ENCODE measurements at places on chromosomes 3 and 15.

DNA sequence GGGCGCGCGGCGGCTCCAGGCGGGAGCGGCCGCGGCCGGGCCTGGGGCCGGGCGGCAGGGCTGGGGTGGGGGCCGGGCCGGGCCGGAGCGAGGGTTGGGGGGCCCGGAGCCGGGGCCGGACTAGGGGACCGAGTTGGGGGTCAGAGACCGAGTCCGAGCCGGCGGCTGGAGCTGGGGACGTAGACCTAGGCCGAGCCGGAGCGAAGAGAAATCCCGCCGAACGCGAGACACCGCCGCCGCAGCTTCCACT is 37.3 kb downstream of the HMCES start:
- DNase-seq: no peak

GRCh38 chr3:15659254-15659975 is 57.9 kb downstream of the BTD start:
- DNase-seq: no peak

GRCh38 chr3:182294696-182295095 is 498.6 kb upstream of the ATP11B start:
- no peak for DNase-seq

DNA sequence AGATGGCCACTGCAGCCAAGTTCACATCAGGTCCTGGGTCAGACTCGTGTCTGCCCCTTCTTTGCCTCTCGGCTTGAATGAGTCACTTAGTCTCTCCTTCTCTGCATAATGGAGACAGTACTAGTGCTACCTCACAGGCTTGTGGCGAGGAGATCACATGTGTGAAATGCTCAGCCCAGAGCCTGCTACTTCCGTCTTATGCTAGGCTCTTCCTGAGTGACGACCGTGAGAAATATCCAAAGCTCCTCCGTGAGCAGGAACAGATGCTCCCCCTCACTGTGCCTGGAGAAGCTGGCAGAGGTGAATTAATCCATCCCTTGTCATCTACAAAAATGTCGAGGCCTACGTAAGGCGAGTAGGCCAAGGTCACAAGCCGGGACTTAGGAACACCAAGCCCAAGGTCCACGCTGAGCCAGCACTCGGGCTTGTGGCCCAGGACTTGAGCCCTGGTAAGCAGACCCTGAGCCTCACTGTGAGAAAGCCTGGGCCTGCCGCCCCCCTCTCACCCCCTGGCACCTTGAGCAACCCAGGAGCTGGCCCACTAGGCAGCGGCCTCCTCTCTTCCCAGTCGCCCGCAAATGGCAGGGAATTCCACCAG is 17.9 kb downstream of the PAK6 start:
- DNase-seq: no peak

DNA sequence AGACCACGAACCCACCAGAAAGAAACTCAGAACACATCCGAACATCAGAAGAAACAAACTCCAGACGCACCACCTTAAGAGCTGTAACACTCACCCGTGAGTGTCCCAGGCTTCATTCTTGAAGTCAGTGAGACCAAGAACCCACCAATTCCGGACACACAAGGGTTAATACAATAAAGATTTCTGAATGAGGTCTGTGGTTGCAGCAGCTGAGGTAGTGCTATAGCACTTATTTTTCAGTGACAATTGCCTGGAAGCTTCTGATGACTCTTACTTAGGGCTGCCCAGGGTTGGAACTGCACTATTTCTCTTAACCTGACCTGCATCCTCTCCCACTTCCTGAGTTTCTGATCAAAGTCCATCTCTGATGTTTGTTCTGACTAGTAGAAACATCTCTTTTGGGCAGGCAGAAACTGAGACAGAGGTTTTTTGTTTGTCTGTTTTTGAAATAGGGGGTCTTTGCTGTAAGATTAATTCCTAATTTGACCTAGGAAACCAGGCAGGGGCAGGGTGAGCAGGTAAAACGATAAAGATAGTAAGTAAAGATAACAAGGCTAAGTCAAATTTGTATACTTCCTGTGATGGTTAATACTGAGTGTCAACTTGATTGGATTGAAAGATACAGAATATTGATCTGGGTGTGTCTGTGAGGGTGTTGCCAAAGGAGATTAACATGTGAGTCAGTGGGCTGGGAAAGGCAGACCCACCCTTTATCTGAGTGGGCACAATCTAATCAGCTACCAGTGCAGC is 169.1 kb downstream of the GAP43 start:
- DNase-seq: peak; percentile 8

DNA sequence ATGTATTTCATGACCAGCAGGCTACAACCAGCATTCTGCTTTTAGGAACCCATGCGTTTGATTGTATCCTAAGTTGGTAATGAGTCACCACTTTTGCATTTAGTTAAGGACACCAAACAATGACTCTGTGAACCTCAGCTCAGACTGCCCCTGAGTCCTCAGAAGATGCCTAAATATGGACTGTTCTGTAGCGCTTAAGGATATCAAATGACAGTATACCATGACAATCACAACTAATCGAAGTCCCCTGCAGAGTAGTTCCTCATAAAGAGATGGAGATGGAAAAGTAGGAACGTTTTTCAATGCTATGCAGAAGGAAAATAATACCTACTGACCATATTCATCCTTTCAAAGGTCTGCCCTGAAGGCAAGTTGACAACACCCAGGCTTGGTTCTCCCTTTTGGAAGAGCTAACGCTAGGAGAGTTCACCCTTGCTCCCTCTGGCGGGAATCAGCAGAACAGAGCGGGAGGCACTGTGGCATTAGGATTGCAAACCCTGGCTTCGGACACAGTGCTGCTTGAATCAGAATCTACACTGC is 508.6 kb downstream of the FHIT start:
- DNase-seq: no peak

- DNase-seq: no peak
Observed at GRCh38 chr3:111675846-111676210, 80.7 kb upstream of the ZBED2 start.

GRCh38 chr15:75037685-75038084 is 14.3 kb downstream of the PPCDC start:
- DNase-seq: no peak

DNA sequence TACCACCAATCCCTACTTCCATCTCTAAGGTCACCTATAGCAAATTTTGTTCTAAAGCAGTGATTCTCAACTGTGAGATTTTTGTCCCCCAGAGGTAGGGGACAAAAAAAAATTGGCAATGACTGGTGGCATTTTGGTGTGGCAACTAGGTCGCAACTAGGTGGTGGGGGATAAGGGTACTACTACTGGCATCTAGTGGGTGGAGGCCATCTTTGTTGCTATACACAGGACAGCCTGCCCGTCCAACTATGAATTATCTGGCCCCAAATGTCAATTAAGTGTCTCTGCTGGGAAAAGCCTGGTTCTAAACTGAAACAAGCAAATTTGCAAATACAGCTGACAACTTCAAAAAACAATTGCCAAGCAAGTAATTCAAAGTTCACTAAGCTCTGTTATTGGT is 1.4 kb downstream of the MTMR10 start:
- no peak for DNase-seq

GRCh38 chr15:56098195-56098863 is 104.9 kb upstream of the NEDD4 start:
- no peak for DNase-seq

DNA sequence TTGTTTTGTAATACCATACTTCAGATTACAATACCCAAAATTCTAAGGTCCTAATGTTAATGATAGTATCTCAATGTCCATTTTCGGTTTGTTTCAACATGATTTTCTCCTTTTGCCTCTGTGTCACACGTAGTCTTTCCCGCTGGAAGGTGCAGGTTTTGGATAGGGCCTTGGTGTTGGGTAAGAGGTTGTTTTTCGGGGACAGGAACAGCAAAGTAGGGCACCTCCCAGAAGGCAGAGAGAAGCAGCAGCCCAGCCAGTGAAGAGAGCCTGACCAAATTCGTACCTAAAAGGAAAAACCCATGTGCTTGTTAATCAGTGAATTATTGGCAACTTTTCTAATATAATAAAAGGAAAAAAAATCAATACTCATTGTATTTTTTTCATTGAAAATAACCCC is 14.1 kb downstream of the CLDN1 start:
- no peak for DNase-seq

- no peak for DNase-seq
Observed at GRCh38 chr3:33083958-33084357, 13.0 kb downstream of the GLB1 start.

DNA sequence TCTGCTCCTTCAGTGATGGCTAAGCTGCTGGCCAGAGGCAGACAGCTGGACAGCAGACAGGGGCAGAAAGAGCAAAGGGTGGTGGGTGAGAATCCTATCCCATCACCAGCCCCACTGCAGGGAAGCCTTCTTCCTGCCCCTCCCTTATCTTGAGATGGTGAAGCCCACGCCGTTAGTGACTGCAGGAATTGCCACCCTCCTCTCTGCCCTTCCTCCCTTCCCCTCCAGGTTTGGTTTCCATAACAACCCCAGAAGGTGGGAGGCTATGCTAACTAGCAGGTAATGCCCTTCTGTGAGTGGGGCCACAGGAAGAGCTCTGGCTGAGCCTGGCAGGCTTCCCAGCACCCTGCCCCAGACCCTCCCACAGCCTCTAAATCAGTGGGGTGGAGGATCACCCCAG is 32.8 kb downstream of the SCN5A start:
- no peak for DNase-seq

DNA sequence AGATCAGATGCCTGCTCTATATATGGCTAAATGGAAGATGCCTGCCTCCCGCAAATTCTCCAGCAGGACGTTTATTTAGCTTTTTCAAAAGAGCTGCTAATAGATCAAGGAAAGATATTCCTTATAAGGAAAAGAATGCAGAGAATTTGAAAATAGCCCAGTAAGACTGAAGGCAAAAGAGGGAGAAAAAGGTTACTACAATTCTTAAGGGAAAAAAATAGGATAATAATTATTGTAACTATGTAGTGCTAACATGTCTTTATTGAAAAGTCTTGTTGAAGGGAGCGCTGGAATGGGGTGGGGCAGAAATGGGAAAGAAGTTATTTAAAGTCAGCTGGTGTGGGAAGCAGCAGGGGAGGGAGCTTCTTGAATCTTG is 2.9 kb downstream of the TPM1 start:
- no peak for DNase-seq

- no peak for DNase-seq
Observed at GRCh38 chr3:127065561-127066290, 82.8 kb downstream of the PLXNA1 start.

All from effector CD4-positive, alpha-beta T cell (primary cell).